ENCODE measurements at places on chromosomes 12 and 14. TPM values are rescaled to one million over a fixed set of nuclear protein-coding genes. Genes with fewer than 3 reads are reported as not detected.

GRCh38 chr12:56804169-56804568, 41.0 kb downstream of the HSD17B6 start:
- no peaks in the 10 kb centered on the region for H3K36me3 ChIP-seq
- no peak overlapping the region for H3K4me3 ChIP-seq
- no peak for DNase-seq
- peaks cover 4% of the 10 kb centered on the region for H3K27me3 ChIP-seq
- no peaks in the 10 kb centered on the region for H3K4me1 ChIP-seq

Gene IL22
- 3.4 TPM for total RNA-seq

Gene BRI3BP
- 35.2 TPM for total RNA-seq

Gene AHNAK2
- total RNA-seq = 0.02 TPM

Measured in activated T-helper 1 cell treated with anti-CD3 and anti-CD28 coated beads, Interleukin-12 subunit alpha, Interleukin-12 subunit beta, Interleukin-2, Interleukin-4 antibody, amounts not matched to agents 30 ng/mL and 10 ng/mL and 1 ng/mL, durations not matched to agents 14 hours and 24 hours and 36 hours (primary cell).